ENCODE measurements at places on chromosomes 1 and 21.
A peak's percentile ranks its signal among the peaks of the same experiment; 100 is the strongest.

GRCh38 chr1:168693197-168693871 lies 35.7 kb downstream of the DPT start:
- DNase-seq, result no peak
- H3K4me3 ChIP-seq, result no peak overlapping the region
- no peak overlapping the region for H3K27ac ChIP-seq
- H3K27me3 ChIP-seq, result no peaks in the 10 kb centered on the region

GRCh38 chr1:150778409-150778808 lies 12.8 kb upstream of the CTSS start:
- H3K27me3 ChIP-seq, result no peaks in the 10 kb centered on the region
- no peak overlapping the region for H3K4me3 ChIP-seq
- no peaks in the 10 kb centered on the region for H3K36me3 ChIP-seq
- H3K27ac ChIP-seq, result no peak overlapping the region
- no peak for DNase-seq

GRCh38 chr1:153789478-153790034 lies 14.3 kb downstream of the SLC27A3 start:
- no peak overlapping the region for H3K4me3 ChIP-seq
- H3K27ac ChIP-seq, result no peak overlapping the region
- H3K36me3 ChIP-seq, result no peaks in the 10 kb centered on the region
- no peak for DNase-seq

DNA sequence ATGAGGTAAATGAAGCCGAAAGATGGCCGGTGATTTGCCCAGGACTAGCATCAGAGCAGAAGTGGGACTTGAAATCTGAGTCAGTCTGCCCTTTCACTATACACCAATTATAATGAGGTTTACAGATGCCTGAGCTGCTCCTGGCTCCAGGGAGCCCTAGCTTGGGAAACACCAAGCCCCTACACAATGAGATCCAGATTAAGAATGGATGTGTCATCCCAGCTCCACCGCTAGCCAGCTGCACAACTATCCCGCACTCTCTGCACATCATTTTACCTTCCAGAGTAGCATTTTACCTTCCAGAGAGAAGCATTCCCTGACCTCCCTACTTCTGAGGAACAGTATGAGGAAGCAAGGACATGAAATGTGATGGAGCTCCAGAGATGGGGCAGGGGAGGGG lies 27.0 kb downstream of the SERTAD4 start:
- H3K27me3 ChIP-seq, result peaks cover 16% of the 10 kb centered on the region
- H3K4me1 ChIP-seq, result no peaks in the 10 kb centered on the region
- no peak for DNase-seq
- no peaks in the 10 kb centered on the region for H3K36me3 ChIP-seq
- H3K27ac ChIP-seq, result no peak overlapping the region
- H3K4me3 ChIP-seq, result no peak overlapping the region

- H3K27me3 ChIP-seq, result no peaks in the 10 kb centered on the region
- no peaks in the 10 kb centered on the region for H3K36me3 ChIP-seq
- DNase-seq, result no peak
- no peak overlapping the region for H3K4me3 ChIP-seq
- no peak overlapping the region for H3K27ac ChIP-seq
Observed at GRCh38 chr1:59194621-59195020, 102.3 kb upstream of the FGGY start.

DNA sequence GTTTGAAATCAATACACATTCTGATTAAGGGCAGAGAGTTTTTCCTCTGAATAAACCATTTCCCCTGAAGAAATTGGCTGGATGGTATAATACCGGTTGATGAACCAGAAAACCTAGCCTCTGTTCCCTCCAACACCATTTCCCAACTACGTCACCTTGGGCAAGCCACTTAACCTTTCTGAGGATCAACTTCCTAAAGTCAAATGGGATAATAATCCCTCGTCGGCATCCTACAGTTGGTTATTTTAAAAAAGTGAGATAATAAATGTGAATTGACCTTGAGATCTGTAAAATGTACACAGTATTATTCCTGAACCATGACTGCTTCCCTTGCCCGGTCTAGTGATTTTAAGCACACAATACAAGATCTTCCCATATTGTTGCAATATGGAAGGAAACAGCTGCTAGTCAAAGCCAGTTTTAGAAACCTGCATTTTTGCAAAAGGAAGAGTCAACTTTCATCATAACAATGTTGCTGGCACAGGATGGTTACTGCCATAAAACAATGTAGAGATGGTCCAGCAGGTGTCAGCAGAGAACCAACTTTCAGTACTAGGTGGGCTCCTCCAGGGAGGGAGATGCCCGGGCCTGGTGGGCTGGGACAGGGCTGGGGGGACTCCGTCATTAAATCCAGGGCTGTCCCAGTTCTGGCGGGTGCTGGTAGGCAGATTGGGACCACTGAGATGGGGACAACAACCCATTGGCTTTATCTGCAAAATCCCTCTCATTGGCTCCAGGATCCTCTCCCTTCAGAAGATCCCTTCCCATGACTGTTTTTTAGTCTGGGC lies 5.2 kb upstream of the HLX start:
- DNase-seq, result no peak
- H3K4me1 ChIP-seq, result peaks cover 5% of the 10 kb centered on the region
- peaks cover 28% of the 10 kb centered on the region for H3K27me3 ChIP-seq
- H3K4me3 ChIP-seq, result no peak overlapping the region
- H3K36me3 ChIP-seq, result no peaks in the 10 kb centered on the region

DNA sequence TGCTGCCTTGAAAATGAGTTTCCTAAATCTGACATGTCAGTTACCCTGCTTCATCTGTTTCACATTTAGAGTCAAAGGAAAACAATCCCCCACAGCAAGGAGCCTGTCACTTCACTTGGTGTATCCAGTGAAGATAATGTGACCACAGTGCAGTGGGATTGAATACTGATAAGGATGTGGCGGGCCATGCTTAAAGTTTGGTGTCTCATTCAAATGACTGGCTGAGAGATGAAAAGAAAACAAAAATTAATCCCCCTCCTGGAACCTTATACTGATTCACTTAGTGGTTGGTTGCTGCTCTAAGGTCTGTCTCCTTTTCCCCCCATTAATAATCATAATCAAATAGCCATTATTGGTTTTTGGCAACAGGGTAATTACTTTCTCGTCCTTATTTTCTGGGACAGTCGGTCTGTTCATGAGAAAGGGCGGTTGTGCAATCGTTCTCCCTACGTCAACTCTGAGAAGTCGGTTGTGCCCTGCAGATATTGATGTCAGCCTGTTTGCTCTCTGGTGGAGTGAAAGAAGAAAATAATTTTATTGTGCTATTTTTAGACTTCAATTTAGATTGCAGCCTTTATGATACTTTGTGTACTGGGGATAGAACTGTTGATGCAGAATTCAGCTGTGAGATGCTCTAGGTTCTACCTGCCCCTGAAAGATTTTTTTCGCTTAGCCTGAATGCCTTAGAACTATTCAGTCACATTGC lies 360.2 kb downstream of the DISC1 start:
- no peak overlapping the region for H3K27ac ChIP-seq
- H3K36me3 ChIP-seq, result no peaks in the 10 kb centered on the region
- H3K27me3 ChIP-seq, result no peaks in the 10 kb centered on the region
- H3K4me1 ChIP-seq, result no peaks in the 10 kb centered on the region
- no peak for DNase-seq

DNA sequence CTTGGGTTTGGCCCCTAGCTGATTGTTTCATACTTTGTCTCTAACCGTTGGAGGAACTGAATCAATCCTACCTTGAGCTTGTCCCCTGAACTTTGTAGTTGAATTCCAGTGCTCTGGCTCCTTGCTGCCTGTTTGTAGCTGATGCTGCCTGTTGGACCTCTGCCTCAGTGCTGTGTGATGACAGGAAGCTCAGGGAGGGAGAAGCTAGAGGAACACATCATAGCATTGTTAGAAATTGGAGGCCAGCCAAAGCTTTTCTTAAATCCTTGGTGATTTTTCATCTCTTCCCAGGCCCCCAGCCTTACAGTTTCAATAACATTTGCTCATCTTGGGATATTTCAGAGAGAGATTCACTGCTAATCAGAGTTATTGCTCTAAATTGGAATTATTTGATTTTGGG lies 34.0 kb downstream of the MACF1 start:
- peak overlapping the region; percentile 0 for H3K27ac ChIP-seq
- H3K4me1 ChIP-seq, result peaks cover 12% of the 10 kb centered on the region
- no peak overlapping the region for H3K4me3 ChIP-seq
- no peak for DNase-seq
- peaks cover 19% of the 10 kb centered on the region for H3K36me3 ChIP-seq
- H3K27me3 ChIP-seq, result no peaks in the 10 kb centered on the region

DNA sequence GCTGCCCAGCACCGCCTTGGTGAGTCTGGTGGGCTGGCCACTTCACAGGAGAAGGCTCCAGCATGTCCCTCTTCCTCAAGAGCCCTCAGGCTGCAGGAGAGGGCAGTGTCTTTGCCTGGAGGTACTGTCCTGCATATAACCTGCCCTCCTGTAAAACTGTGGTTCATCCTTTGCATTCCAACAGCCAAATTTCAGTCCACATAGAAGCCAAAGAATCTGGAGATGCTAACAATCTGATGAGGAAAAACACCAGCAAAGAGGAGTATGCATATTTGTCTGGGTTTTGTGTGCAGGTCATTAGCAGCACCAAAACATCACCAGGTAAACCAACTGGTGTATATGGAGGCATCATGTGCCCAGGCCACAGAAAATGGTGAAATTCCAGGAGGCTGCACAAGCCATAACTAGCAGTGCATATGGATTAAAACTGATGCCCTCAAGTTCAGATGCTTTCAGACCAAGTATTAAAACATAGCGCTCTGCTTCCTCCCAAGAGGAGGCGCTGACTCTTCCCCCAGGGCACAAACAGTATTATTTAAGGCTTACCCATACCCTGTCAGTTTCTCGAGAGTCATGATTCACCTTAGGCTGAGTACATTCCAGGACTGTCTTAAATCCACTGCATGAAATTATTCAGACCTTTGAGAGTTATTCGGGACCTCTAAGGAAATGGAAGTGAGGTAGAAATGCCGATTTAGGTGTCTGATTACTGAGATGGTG lies 150.5 kb upstream of the COA6 start:
- H3K4me1 ChIP-seq, result no peaks in the 10 kb centered on the region
- DNase-seq, result no peak
- no peaks in the 10 kb centered on the region for H3K36me3 ChIP-seq
- no peaks in the 10 kb centered on the region for H3K27me3 ChIP-seq

GRCh38 chr1:48725341-48726046 lies 51.2 kb downstream of the BEND5 start:
- H3K27ac ChIP-seq, result no peak overlapping the region
- no peaks in the 10 kb centered on the region for H3K4me1 ChIP-seq
- H3K27me3 ChIP-seq, result no peaks in the 10 kb centered on the region
- H3K4me3 ChIP-seq, result no peak overlapping the region

- H3K4me3 ChIP-seq, result no peak overlapping the region
- no peak overlapping the region for H3K27ac ChIP-seq
- H3K4me1 ChIP-seq, result no peaks in the 10 kb centered on the region
- no peaks in the 10 kb centered on the region for H3K27me3 ChIP-seq
Observed at GRCh38 chr1:209497729-209498128, 85.8 kb upstream of the CAMK1G start.

DNA sequence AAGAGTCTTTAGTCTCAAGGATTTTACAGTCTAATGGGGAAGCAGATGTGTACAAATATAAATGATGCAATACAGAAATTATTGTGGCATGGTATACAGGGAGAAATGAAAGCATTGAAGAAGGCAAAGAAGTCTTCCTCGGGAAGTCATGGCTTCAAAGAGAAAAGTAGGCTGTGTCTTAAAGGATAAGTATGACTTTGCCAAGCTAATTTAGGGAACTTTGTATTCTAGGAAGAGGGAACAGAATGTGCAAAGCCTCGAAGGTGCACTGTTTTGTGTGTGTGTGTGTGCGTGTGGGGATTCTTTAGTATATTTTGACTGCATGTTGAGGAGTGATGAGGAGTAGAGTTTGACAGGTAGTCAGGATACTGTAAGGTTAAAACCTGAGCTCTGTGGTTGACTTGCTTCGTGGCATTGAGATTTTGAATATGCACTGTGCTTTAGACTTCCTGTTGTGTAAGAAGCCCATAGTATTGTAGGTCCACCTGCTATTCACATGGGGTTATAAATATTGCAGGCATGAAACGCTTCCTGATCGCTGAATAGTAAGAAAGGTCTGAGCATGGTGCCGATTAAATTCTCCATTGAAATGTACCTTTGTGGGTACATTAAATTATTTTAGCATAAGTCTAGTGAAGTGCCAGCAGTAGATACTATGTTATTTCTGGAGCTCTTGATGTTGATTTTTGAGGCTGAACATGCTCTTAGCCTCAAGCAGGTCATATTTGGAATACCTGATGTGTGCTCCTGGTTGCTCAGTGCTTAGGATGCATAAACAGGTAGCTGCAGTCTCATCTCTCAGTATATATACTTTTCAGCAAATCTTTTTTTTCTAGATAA lies 8.0 kb downstream of the SMAP2 start:
- DNase-seq, result no peak
- H3K4me1 ChIP-seq, result peaks cover 61% of the 10 kb centered on the region
- peak overlapping the region; percentile 97 for H3K27ac ChIP-seq
- H3K4me3 ChIP-seq, result peak overlapping the region; percentile 31
- no peaks in the 10 kb centered on the region for H3K27me3 ChIP-seq

GRCh38 chr1:17365293-17365692 lies 6.7 kb upstream of the PADI6 start:
- H3K36me3 ChIP-seq, result no peaks in the 10 kb centered on the region
- no peak overlapping the region for H3K27ac ChIP-seq
- no peak overlapping the region for H3K4me3 ChIP-seq
- no peak for DNase-seq
- no peaks in the 10 kb centered on the region for H3K4me1 ChIP-seq

DNA sequence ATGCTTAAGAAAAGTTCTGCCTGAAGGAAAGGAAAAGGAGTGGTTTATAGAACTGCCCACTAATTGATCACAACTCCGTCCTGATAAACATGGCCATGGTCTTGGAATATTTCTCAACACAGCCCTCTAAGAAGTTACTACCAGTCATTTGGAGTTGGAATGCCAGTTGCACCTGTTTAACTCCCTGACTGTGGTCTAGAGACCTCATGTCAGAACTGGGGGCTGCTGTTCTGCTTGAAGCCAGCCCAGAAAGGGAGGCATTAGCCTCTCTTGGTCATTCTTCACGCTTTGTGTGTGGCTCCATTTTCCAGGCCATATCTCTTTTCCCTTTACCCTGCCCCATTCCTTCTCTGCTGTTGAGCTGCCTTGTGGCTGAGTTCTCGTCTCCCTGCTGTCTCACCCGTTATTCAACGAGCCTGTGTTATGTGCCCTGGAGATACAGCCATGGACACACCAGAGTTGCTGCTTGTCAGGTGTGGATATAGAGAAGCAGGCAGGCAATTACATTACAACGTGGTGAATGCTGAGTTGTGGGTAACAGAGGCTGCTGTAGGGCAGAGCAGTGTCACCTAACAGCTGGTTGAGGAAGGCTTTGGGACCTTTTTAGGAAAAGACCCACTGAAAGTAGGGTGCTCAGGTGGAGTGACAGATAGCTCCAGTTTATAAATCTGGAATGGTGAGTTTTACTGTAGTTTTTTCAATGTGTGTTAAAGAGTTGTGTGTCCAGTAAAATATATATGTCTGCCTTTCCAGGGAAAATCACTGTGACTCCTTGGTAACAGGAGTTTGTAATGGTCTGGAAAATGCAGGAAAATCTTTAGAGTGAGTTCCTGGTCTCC lies 137.0 kb upstream of the IPO9 start:
- no peaks in the 10 kb centered on the region for H3K36me3 ChIP-seq
- no peak overlapping the region for H3K4me3 ChIP-seq
- H3K4me1 ChIP-seq, result no peaks in the 10 kb centered on the region
- H3K27ac ChIP-seq, result no peak overlapping the region

GRCh38 chr1:218499011-218499691 lies 154.0 kb downstream of the TGFB2 start:
- H3K27me3 ChIP-seq, result no peaks in the 10 kb centered on the region
- no peak overlapping the region for H3K4me3 ChIP-seq
- DNase-seq, result no peak
- H3K27ac ChIP-seq, result no peak overlapping the region
- no peaks in the 10 kb centered on the region for H3K36me3 ChIP-seq
